ENCODE measurements at places on chromosomes 6 and 20.
A peak's percentile ranks its signal among the peaks of the same experiment; 100 is the strongest.

GRCh38 chr20:41938353-41938752 is 320.2 kb upstream of the CHD6 start:
- no peak for DNase-seq

- DNase-seq: no peak
Measured at GRCh38 chr6:127290391-127291265, 24.0 kb downstream of the RNF146 start.

DNA sequence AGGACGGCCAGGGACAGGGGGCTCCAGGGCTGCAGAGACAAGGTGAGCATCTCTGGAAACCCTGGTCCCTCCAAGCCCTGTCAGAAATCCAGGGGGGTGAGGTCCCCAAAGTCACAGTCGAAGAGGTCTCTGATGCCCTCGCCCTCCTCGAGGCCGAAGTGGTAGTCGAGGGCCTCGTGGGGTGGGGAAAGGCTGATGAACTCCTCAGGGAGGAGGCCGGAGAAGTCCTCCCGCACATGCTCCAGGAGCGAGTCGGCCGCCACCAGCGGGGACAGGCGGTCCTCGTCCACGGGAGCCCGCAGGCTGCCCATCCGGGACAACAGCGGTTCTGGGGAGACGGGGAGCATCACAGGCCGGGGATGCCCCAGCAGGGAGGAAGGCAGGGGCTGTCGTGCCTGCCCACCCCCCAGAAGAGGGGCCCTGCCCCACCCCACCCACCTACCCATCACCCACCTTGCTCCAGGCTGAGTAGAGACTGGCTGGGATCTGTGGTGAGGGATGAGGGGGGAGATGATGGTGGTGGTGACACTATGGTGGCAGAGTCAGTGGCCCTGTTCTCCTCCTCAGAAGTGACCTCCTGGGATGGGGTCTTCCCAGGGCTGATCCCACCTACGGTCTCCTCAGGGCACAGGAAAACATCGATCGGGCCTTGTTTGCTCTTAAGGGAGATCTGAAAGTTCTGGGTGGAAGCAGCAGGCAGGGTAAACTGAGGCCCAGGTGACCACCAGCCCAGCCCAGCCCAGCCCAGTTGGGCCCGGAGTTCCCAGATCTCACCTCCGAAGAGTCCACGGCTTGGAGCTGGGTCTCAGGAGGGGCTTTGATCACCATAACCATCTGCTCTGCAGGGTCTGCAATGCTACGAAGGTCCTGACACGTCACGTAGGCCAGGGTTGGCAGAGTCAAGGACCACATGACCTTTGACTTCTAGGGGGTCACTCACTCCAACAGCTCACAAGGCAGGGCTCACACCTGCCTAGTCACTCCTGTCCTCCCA is 2.7 kb upstream of the NECAB3 start:
- no peak for DNase-seq

DNA sequence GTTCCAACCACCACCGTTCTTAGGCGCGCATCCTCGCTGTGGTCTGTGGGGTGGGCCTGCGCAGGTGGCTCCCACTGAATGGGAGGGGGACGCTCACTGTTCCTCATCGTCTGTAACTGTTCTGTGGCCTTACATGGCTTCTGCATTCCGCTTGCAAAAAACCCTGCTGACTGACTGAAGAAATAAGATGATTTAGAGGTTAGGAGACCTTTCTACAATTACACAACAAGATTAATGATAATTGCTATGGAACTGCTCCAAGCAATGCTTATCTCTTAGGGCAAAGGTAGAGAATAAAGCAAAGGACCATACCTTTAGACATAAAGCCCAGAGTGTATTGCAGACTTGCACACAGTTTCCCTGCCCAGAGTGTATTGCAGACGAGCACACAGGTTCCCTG is 14.4 kb upstream of the DACT2 start:
- no peak for DNase-seq

DNA sequence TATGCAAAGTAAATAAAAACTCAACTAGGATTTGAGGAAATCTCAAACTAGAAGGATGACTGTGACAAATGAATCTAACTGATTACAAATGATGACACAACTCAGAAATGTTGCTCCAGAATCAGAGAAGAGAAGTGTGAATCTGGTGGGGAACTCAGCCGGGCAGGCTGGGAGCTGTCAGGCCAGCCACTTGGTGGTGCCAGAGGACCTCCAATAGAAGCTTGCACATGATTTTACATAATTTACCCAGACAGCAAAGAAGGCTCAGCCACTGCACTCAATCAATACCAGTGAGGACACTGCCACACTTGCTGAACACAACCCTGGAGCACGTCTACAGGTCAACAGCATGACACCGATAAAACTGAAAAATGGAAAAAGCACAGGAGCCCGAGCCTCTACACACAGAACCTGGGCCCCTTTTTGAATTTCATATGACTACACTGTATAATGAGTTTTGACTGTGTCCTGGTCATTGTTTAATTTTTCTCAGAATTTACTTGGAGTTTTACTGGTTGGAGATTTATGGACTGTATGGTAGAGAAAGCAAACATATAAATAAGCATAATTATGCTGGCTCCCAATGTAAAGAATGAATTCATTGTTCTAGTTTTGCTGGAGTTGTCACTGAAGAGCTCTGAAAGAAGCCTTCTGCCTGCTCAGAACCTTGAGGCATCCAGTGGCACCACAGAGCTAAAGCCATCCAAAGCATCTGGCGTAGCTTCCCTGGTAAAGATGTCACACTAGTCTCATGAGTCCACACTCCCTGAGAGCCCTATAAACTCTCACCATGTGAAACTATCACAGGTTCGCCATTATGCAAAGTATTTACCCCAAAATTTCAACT is 296.5 kb downstream of the THBS2 start:
- DNase-seq: peak; percentile 58

- no peak for DNase-seq
Measured at GRCh38 chr6:82909551-82909950, 156.1 kb downstream of the UBE3D start.

- DNase-seq: no peak
Measured at GRCh38 chr20:56689318-56689717, 60.2 kb downstream of the TFAP2C start.

GRCh38 chr6:21846541-21847451 is 253.2 kb downstream of the SOX4 start:
- peak; percentile 77 for DNase-seq

GRCh38 chr6:92756912-92757311 is 662.4 kb downstream of the EPHA7 start:
- DNase-seq: no peak

- DNase-seq: no peak
Measured at GRCh38 chr6:163572612-163573011, 158.1 kb downstream of the QKI start.

DNA sequence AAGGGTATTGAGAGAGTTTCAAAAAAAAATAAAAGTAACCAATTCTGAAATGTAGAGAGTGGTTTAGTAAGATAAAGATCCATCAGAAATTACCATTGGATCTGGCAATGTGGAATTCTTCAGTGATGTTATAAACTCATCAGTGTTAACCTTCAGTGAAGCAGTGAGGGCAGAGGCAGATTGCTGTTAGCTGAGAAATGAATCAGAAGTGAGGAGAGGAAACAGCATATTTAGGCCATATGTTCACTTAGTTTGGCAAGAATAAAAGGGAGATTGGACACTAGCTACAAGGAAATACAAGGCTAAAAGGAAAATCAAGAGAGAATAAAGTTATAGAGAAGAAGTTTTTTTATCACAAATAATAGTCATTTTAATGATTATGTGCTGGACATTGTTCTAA is 9.6 kb downstream of the KCNQ5 start:
- DNase-seq: no peak

- DNase-seq: no peak
Measured at GRCh38 chr6:55040102-55040848, 134.0 kb upstream of the HCRTR2 start.

DNA sequence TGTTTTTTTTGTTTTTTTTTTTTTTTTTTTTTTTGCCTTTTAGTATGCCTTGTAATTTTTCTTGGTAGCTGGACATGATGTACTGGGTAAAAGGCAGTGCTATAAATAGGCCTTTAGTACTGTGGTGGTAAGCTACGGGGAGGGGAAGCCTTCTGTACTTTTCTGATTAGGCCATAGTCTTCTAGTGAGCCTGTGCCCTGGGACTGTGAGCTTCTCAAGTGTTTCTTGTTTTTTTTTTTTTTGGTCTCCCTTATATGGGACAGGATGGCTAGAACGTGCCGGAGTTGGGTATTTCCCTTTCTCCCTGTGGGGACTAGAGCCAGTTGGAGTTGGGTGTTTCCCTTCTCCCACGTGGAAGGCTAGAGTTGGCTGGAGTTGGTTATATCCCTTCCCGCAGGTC is 59.4 kb upstream of the PRELID3B start:
- no peak for DNase-seq

GRCh38 chr6:135686784-135687301 is 164.7 kb upstream of the PDE7B start:
- DNase-seq: no peak

DNA sequence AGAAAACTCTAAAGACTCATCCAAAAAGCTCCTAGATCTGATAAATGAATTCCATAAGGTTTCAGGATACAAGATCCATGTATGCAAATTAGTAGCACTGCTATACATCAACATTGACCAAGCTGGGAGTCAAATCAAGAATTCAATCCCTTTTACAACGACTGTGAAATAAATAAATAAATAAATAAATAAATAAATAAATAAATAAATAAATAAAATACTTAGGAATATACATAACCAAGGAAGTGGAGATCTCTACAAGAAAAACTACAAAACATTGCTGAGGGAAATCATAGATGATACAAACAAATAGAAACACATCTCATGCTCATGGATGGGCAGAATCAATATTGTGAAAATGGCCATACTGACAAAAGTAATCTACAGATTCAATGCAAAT is 132.0 kb upstream of the NRSN1 start:
- DNase-seq: no peak

DNA sequence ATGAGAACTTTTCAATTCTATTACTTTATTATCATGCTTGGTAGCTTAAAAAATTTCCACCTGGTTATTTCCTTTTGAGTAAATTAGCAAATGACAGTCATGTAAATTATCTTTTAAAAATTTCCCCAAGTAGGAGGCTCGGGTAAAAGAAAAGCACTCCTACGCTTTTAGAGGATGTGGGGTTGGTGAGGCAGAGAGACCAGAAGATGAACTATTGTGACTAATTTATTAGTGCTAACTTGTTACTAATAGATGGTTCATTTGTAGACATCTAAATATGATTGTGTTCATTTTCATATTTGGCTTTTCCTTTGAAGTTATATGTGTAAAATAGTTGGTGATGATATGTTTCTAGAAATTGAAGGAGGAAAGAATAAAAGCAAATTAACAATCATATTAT is 27.0 kb downstream of the ZNF292 start:
- no peak for DNase-seq

DNA sequence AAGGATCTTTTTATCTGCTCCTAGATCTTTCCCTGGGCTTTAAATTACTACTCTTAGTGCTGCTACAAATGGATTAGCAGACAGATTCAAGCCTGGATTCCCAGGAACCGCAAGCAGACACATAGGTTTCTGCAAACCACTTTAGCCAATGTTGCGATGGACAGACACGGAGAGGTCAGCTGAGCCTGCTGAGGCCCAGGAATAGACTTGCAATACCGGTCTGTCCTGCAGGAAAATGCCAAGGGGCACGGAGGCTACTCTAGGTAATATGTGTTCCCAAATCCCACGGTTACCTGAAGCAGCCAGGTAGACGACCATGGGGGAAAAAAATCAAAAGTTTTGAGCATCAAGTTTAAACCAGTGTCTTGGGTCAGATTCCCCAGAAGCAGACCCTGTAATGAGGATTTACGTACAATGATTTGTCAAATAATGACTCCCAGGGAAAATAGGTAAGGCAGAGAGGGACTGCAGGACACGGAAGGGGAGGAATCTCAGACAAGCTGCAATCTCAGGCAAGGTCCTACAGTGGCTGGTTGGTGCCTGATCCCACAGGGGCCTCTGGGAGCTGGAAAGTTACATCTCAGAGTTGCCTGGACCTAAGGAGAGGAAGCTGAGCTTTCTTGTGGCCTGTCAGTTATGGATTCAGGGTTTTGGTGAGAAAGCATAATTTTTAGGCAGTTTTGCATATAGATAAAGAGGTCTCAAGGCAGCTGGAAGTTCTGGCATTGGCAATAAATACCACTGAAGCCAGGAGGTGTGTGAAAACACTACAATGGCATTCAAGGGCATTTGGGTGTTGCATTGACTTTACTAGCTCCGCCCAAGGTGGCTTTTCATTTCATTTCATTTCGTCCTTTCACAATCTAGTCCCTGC is 12.5 kb downstream of the OTOR start:
- no peak for DNase-seq

DNA sequence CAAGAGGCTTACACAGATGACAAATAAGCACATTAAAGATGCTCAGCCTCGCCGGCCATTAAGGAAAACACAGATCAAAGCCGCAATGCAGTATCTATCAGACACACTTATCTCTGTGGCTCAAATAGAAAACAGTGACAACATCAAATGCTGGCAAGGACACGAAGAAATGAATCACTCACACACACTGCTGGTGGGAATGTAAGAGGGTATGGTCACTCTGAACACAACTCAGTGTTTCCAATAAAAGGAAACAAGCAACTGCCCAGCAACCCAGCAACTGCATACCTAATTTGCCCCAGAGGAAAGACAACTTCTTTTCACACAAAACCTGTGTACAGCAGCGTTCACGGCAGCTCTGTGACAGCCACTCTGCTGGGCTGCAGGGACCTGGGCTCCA is 155.8 kb downstream of the WDR27 start:
- no peak for DNase-seq

DNA sequence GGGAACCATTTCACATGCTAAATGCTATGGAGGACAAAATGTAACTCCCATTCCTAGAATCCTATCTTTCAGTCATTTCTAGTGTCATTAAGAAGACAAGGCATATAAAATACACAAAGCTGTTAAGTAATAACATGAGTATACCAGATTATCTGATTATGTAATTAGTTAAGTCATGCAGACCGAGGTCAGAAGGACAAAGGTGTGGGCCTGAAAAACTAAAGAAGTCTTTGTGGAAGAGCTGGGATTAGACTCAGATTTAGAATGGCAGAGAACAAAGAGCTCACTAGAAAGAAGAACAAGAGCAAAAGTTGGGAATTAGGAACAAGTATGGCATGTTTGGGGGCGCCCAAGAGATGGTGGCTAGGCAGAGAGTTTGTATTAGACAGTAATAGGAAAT is 37.0 kb downstream of the EFHC1 start:
- DNase-seq: no peak

- no peak for DNase-seq
Measured at GRCh38 chr6:132153221-132153898, 202.2 kb upstream of the CCN2 start.

GRCh38 chr20:24485981-24486380 is 16.6 kb downstream of the SYNDIG1 start:
- DNase-seq: no peak

Measured in NCI-H1436 (cell line).